ENCODE measurements at places on chromosomes 3 and 15.

- peak; percentile 67 for ATAC-seq
Measured at GRCh38 chr3:99651531-99651930, 13.1 kb downstream of the COL8A1 start.

- ATAC-seq = no peak
Measured at GRCh38 chr15:40942337-40942854, 10.9 kb upstream of the CHAC1 start.

DNA sequence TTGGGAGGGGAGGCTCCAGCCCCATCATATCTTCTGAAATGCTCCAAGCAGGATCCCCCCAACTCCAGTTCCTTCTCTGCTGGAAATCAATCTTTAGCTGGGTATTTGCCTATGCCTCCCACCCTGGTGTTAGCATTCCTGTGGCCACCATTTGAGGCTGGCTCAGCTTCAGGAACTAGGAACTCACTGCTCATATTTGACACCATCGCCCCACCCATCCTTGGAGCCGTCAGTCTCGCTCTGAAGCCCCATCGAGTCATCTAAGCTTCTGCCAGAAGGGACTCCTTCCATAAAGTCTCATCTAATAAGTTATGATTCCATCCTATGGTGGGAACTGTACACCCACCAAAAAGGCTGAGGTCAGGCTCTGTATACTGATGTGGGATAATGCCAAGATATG, 26.4 kb downstream of the PRKCD start:
- ATAC-seq = no peak

- ATAC-seq = no peak
Measured at GRCh38 chr3:89644716-89645115, 537.3 kb downstream of the EPHA3 start.

- ATAC-seq = peak; percentile 98
Measured at GRCh38 chr3:155676252-155676981, 68.5 kb downstream of the PLCH1 start.

DNA sequence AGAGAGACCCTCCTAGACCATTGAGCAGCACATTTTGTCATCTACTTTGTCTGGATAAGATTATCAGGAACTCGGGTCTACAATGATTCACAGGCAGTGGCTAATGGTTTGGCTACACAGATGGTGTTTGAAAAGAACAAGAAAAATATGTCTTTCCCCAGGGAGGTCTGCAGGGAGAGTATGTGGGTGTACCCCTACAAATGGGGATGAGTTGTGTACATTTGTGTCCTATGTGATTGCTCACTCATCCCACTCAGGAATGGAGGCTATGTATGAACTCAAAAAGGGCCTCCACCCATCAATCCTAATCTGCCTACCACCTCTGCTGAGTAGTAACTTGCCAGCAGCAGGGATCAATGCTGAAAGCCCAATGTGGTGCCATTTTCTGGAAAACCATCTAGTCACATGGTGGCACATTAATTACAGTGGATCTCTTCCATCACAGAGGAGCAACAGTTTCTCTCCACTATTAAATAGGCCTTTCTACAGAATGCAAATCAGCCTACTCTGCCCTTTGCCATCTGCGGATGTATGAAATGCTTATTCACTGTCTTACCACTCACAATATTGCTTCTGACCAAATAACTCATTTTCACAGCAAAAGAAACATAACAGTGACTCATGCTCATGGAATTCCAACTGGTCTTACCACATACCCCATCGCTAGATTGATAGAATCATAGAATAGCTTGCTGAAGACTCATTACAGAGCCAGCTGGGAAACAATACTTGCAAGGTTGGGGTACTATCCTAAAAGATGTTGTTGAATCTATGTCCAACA, 48.3 kb upstream of the TRIM42 start:
- no peak for ATAC-seq

GRCh38 chr3:115218859-115219258, 71.8 kb upstream of the ZBTB20 start:
- ATAC-seq = no peak

- ATAC-seq = no peak
Measured at GRCh38 chr3:10251006-10251405, 2.7 kb downstream of the TATDN2 start.

GRCh38 chr3:146781059-146781458, 175.9 kb upstream of the PLSCR5 start:
- ATAC-seq = no peak

- ATAC-seq = no peak
Measured at GRCh38 chr3:127184870-127185216, 8.1 kb upstream of the PRR23E start.

GRCh38 chr15:95086531-95087252, 855.3 kb downstream of the MCTP2 start:
- ATAC-seq = no peak

GRCh38 chr3:96330795-96331194, 483.6 kb upstream of the EPHA6 start:
- ATAC-seq = no peak

GRCh38 chr3:72924055-72924454, 36.2 kb downstream of the GXYLT2 start:
- no peak for ATAC-seq

- ATAC-seq = no peak
Measured at GRCh38 chr15:67765701-67766100, 59.6 kb upstream of the SKOR1 start.

DNA sequence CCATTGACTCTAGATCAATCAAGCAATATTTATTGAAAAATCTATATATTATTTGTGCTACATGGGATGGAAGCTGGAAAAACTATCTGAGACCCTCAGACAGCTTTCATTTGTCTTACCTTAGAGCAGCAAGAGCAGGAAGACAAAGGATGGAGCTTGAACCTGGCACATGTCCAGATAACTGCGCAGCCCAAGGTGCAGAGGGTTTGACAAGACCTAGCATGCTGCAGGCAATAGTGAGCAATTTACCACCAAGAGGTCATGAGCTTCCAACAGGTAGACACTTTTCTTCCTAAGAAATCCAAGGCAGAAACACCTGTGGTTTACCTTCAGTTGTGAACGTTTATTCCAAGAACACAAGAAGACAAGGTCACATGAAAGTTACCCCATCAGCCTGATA, 214.7 kb upstream of the NECTIN3 start:
- ATAC-seq = no peak

- ATAC-seq = no peak
Measured at GRCh38 chr15:88120026-88120425, 136.5 kb downstream of the NTRK3 start.

GRCh38 chr15:90439946-90440345, 51.9 kb downstream of the IQGAP1 start:
- no peak for ATAC-seq

DNA sequence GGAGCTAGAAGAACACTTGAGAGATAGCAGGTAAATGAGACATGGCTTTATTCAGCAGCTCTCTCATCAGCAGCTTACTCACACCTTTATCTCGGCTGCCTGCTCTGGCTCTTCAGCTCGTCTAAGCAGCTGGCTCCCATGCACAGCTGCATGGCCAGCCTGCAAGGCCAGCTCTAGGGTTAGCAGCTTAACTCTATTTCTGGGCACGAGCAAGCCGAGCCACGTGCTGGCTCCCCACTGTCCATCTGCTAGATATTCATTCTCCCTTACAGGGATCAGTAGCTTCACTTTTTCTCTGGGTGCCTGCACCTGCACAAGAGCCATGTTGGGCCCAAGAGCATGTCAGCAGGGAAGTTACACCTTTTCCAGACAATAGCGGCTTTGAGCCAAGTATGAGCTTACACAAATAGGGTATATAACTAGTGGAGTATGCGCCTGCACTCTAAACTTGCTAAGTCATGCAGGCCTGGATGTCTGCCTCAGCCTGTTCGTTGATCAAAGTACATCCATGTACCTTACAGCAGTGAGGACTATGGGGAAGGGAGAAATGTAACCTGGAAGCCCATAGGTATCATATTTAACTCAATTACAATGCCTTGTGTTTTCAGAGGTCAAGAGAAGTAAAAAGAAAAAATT, 174.9 kb upstream of the SNTN start:
- ATAC-seq = no peak

DNA sequence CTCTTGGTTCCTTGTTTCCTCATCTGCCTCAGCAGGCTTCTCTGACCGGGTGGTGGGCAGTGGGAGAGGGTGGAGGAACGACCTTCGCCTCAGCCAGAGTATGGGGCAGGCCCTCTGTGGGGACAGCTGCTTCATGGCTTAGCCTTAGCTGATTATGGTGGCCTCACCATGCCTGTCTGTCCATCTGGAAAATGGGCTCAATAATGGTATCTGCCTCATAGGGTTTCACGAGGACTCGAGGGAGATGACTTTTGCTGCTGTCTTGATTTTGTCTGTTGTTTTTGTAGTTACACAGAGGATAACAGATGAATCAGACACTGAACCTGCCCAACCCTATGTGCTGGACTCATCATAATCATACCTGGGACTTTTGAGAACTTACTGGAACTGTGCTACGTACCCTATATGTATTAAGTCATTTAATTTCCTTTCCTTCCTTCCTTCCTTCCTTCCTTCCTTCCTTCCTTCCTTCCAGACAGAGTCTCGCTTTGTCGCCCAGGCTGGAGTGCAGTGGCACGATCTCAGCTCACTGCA, 46.5 kb downstream of the CDC25A start:
- no peak for ATAC-seq

GRCh38 chr3:178485756-178486155, 50.5 kb upstream of the KCNMB2 start:
- ATAC-seq = no peak

- no peak for ATAC-seq
Measured at GRCh38 chr15:52277575-52277974, 18.0 kb downstream of the MYO5C start.

GRCh38 chr15:101100593-101101442, 151.0 kb downstream of the CHSY1 start:
- no peak for ATAC-seq

DNA sequence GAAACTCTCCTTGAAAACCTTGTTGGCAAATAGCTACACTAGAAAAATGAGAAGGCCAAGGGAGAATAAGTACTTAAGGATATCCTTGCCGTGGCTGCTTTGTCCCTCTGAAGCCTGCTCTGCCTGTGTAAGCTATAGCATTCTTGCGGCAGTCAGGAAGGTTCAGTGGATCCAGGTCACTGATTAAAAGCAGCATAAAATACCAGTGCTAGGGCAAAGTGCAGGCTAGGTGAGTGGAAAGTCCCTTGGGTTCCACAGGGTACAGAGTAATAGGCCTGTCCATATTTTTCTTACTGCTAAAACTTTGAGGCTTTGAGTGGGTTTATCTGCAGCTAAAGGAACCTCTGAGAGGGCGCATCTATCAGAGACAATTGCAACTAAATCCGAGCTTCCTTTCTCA, 10.3 kb downstream of the CXCR6 start:
- no peak for ATAC-seq

DNA sequence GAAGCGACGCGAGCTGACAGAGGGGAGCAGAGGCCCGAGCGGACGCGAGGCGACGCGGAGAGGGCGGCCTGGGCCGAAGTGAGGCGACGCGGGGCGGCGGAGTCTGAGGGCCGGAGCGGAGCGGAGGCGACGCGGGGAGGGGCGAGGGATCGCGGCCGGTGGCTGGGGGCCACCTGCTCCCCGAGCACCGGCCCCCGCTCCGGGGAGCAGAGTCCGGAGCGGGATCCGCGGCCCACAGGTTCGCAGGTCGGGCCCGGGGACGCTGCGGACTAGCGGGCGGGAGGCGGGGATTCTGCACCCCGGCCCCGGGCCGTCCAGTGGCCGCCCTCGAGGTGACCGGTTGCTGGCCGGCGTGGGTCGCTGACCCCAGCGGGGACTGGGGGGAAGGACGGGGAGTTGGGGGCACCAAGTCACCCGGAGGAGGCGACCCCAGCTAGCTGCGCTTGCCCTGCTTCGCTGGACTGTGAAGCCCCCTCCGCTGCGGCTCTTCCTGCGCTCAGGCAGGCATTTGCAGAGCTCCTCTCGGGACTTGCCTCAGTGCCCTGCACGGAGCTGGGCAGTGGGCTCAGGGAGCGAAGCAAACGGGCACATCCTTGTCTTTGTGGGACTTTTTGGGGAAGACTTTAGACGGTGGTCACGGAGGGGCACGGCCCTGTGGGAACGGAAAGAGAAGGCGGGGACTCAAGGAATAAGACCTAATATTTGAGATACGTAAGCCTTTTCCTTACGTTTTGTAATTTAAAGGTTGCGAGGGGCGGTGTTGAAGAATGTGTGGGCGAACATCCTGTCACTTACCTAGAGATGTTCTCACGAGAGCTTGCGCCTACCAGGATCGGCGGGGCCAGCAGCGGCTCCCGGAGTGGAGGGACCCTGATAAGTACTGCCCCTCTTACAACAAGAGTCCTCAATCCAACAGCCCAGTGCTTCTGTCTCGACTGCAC, 566 bp downstream of the HMCES start:
- peak; percentile 72 for ATAC-seq

- ATAC-seq = peak; percentile 50
Measured at GRCh38 chr3:106126067-106126845, 257.4 kb upstream of the CBLB start.
